Activated T-cell treated with anti-CD3 and anti-CD28 coated beads, Interleukin-2, amount 50 U/mL, for 72 hours (primary cell): ENCODE measurements at places on chromosomes 5 and 9. TPM values are rescaled to one million over a fixed set of nuclear protein-coding genes. Genes with fewer than 3 reads are reported as not detected.

Gene ZNF782
- 4.5 TPM for total RNA-seq

Gene GCNT4
- total RNA-seq = 3.2 TPM

Gene TSSK1B
- not detected for total RNA-seq

Gene ENHO
- total RNA-seq = 0.23 TPM

Gene GLIPR2
- 17.7 TPM for total RNA-seq

Gene CARTPT
- total RNA-seq = not detected

Gene NSA2
- 53.1 TPM for total RNA-seq

Gene NTRK2
- 0.41 TPM for total RNA-seq

GRCh38 chr5:99445805-99446204 lies 517.0 kb upstream of the CHD1 start:
- no peaks in the 10 kb centered on the region for H3K36me3 ChIP-seq
- H3K4me3 ChIP-seq = no peak overlapping the region
- H3K27ac ChIP-seq = no peak overlapping the region

DNA sequence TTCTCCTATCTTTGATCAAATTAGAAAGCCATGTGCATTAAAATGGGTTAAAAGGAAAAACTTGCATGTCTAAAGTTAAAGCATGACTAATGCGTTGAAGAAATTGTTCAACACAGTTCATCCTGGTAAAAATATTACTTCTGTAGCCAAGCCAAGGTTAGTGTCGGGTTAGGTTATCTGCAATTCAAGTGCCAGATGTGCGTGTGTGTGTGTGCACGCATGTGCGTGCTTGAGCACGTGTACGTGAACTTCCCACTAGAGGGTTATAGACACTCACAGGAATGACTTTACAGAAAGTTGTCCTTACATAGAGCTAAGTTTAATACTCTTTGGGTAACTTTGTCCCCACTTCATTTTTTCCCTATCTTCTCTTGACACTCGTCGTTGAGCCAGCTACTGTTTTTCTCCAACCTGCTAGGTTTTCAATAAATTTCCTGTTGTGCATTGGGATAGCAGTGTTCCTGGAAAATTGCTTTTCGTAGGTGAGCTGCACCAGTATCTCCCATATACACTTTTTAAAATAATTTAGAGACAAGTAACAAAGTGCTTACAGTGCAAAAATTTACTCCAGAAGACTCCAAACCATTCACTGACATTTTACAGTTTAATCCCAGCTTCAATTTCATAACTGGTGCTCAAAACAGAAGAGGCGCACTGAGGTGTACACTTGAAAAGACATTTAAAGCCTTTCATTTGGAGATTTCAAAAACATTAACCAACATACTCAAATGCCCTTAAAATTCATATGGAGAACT lies 353.8 kb downstream of the NFIB start:
- no peaks in the 10 kb centered on the region for H3K4me1 ChIP-seq
- no peak overlapping the region for H3K4me3 ChIP-seq
- H3K27me3 ChIP-seq = no peaks in the 10 kb centered on the region

- peak overlapping the region; percentile 64 for H3K27ac ChIP-seq
- H3K27me3 ChIP-seq = no peaks in the 10 kb centered on the region
- H3K4me3 ChIP-seq = peak overlapping the region; percentile 76
Observed at GRCh38 chr9:123796618-123797484, 133.1 kb downstream of the DENND1A start.

DNA sequence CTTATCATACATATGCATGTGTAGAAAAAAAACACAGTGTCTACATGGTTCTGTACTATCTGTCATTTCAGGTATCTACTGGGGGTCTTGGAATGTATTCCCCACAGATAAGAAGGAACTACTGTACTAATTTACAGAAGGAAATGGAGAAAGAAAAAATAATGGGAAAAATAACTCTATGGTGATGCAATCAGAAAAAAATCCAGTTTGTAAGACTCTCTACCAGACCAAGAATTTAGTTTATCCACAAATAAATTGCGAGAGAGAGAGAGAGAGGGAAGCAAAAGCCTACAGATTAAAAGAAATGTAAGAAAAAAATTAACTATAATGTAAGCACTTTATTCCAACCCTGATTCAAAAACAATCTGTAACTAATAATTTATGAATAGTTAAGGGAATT lies 708.6 kb upstream of the ZNF608 start:
- no peak overlapping the region for H3K4me3 ChIP-seq
- no peaks in the 10 kb centered on the region for H3K4me1 ChIP-seq
- H3K36me3 ChIP-seq = no peaks in the 10 kb centered on the region
- no peaks in the 10 kb centered on the region for H3K27me3 ChIP-seq
- no peak for DNase-seq

DNA sequence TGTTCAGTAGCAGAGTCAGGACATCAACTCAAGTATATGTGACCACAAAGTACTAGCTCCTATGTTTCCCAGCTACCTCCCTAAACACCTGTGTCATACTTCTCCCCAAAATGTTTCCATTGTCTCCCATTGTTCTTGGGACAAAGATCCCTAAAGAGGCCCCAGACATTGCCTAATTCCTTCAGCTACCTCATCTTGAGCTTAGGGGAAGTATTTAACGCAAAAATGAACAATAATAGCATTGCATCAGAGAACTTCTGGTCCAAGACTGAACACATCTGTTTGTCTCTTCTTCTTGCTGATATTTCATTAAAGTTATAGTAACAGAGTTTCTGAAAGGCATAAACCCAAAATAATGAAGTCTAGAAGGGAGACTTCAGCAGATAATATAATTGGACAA lies 430.8 kb downstream of the MTRR start:
- H3K4me3 ChIP-seq = no peak overlapping the region
- H3K4me1 ChIP-seq = no peaks in the 10 kb centered on the region
- no peak overlapping the region for H3K27ac ChIP-seq
- DNase-seq = no peak
- H3K27me3 ChIP-seq = no peaks in the 10 kb centered on the region
- no peaks in the 10 kb centered on the region for H3K36me3 ChIP-seq

- H3K36me3 ChIP-seq = peaks cover 10% of the 10 kb centered on the region
- H3K4me3 ChIP-seq = no peak overlapping the region
- peaks cover 11% of the 10 kb centered on the region for H3K4me1 ChIP-seq
- H3K27me3 ChIP-seq = no peaks in the 10 kb centered on the region
- no peak overlapping the region for H3K27ac ChIP-seq
Observed at GRCh38 chr5:6749026-6749716, 35.9 kb downstream of the TENT4A start.

- H3K4me1 ChIP-seq = no peaks in the 10 kb centered on the region
- no peak overlapping the region for H3K4me3 ChIP-seq
- peaks cover 81% of the 10 kb centered on the region for H3K27me3 ChIP-seq
- H3K27ac ChIP-seq = no peak overlapping the region
Observed at GRCh38 chr5:72115296-72115695, 8.0 kb downstream of the MAP1B start.

DNA sequence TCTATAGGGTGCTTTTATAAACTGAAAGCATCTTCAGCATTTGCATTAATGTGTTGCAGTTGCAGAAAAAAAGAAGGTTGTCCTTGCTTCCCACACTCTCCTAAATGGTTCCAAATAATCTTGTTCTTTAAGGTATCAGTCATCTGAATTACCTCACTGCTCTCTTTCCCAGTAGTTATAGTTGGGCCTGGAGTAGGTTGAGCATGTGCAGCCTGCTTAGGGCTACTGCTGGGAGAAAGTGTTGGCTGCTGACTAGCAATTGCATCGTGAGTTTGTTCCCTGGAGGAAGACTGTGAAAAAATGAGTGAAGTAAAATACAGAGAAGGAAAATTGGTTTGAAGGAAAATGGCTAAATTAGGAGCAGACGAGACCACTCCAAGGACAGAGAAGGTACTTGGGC lies 74.5 kb downstream of the PRR16 start:
- H3K27me3 ChIP-seq = no peaks in the 10 kb centered on the region
- H3K4me1 ChIP-seq = no peaks in the 10 kb centered on the region
- DNase-seq = no peak
- H3K36me3 ChIP-seq = no peaks in the 10 kb centered on the region
- H3K4me3 ChIP-seq = no peak overlapping the region

DNA sequence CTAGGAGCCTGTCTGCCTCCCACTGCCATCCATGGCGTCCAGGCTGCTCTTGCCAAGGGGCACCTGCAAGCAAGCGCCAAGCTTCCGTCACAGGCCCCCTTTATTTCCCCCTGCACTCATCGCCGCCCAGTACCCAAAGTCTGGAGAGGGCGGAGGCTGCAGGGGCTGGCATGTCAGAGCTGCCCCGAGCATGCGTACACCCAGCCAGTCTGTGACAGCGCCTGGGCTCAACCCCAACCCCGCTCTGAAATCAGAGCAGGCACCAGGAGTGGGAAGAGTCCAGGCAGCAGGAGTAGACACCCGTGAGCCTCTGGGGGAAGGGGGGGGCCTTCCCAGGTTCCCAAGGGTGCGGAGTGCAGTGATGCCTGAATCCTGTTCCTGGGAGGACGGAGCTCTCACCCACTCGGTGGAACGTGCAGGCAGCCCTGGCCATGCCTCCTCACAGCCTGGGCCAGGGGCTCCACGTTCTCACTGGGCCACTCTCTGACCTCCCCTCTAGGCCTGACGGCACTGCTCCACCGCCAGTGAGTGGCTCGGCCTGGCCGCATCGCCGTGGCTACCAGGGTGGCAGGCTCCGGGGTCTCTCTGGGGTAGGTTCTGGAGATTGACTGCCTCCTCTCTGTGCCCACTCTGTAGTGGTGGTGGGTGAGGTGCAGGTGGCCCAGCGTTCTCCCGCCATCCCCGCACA lies 469.0 kb downstream of the CDH9 start:
- no peak for DNase-seq
- H3K4me3 ChIP-seq = no peak overlapping the region
- H3K27me3 ChIP-seq = no peaks in the 10 kb centered on the region
- H3K36me3 ChIP-seq = peaks cover 3% of the 10 kb centered on the region

DNA sequence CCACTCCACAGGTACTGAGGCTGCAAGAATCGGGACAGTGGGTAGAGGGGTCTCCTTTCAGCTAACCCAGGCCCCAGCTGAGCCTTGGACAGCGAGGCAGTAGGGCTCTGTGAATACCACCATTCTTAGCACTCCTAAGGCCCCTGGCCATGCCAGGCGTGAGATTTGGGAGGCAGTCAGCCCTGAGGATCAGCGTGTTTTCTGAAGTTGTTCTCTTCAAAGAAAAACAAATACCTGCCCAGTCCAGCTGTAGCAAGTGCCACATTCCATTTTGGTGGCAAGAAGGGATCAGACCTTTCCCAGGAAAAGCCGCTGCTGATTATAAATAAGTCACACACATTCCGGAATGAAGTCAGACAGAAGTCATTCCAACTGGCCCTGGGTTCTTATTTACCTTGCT lies 47.8 kb downstream of the RALGPS1 start:
- H3K27ac ChIP-seq = no peak overlapping the region
- H3K4me3 ChIP-seq = no peak overlapping the region
- peaks cover 33% of the 10 kb centered on the region for H3K27me3 ChIP-seq
- no peaks in the 10 kb centered on the region for H3K36me3 ChIP-seq

DNA sequence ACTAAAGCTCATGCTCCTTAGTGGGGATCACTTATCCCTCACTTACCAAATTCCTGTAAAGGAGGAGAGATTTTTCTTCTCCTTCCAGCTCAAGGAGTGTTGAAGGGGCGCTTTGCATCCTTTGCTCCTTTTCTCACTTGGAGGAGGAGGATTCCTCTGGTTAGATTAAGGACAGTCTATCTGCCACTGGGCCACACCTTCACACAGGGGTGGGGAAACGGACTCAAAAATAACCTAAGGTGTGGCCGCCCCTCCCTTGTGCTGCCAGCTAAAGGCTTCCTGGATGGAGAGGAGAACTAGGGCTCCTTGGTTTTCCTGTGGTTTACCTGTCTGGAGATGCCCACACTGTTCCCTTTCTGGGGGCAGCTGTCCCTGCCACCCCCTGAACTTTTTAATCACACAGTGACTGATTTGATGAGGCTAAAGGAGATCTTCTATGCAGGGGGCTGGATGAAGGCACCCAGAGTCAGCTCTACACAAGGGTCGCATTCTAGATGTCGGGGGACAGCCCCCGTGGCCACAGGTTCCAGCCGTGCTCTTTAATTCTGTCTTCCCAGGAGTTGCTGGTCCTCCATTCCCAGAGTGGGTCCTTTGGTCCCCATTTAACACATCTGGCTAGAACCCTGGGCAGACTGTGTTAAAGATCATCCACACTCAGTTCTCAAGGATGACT lies 14.4 kb downstream of the GLRX start:
- no peak for DNase-seq
- peaks cover 50% of the 10 kb centered on the region for H3K4me1 ChIP-seq
- H3K27ac ChIP-seq = peak overlapping the region; percentile 94
- H3K36me3 ChIP-seq = no peaks in the 10 kb centered on the region
- H3K4me3 ChIP-seq = peak overlapping the region; percentile 81

GRCh38 chr5:160555971-160556631 lies 134.4 kb downstream of the PTTG1 start:
- no peak overlapping the region for H3K4me3 ChIP-seq
- H3K4me1 ChIP-seq = no peaks in the 10 kb centered on the region
- no peaks in the 10 kb centered on the region for H3K36me3 ChIP-seq

DNA sequence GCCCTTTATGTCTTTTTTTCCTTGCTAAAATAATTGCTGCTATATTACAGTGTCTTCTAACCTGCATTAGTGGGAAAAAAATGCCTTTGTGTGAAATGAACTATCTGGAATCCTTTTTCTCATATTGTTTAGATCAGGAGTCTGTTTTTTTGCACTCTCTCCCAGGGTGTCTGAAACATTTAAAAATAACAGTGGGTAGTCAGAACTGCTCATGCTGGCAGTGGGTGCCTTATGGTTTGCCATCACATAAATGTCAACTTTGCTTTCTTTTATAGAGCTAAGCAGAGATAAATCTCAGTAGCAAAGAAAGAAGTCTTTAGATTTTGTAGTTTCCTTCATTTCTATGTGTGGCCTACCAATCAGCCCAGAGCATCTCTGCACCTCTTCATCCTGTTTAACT lies 347.8 kb upstream of the RGMB start:
- peaks cover 6% of the 10 kb centered on the region for H3K27me3 ChIP-seq
- H3K27ac ChIP-seq = no peak overlapping the region
- no peaks in the 10 kb centered on the region for H3K36me3 ChIP-seq
- no peak for DNase-seq
- H3K4me1 ChIP-seq = no peaks in the 10 kb centered on the region

- no peaks in the 10 kb centered on the region for H3K36me3 ChIP-seq
- peaks cover 9% of the 10 kb centered on the region for H3K27me3 ChIP-seq
- DNase-seq = no peak
- no peak overlapping the region for H3K27ac ChIP-seq
- H3K4me1 ChIP-seq = no peaks in the 10 kb centered on the region
Observed at GRCh38 chr5:134242146-134242545, 16.3 kb upstream of the PPP2CA start.

GRCh38 chr5:112641515-112642110 lies 96.1 kb upstream of the APC start:
- DNase-seq = no peak
- no peaks in the 10 kb centered on the region for H3K36me3 ChIP-seq
- H3K4me3 ChIP-seq = no peak overlapping the region
- H3K27me3 ChIP-seq = no peaks in the 10 kb centered on the region
- H3K4me1 ChIP-seq = no peaks in the 10 kb centered on the region

GRCh38 chr9:121322037-121322736 lies 47.9 kb downstream of the STOM start:
- no peak overlapping the region for H3K4me3 ChIP-seq
- DNase-seq = no peak
- H3K27me3 ChIP-seq = no peaks in the 10 kb centered on the region
- H3K4me1 ChIP-seq = peaks cover 28% of the 10 kb centered on the region
